ENCODE measurements at places on chromosomes 12 and 14. TPM values are rescaled to one million over a fixed set of nuclear protein-coding genes. Genes with fewer than 3 reads are reported as not detected.

Gene SRRM4
- total RNA-seq, result under 0.01 TPM

Gene CABP1
- 0.33 TPM for total RNA-seq

Gene NID2
- total RNA-seq, result 830 TPM

Gene FBLN5
- total RNA-seq, result 4.2 TPM

Gene SETD1B
- 7.6 TPM for total RNA-seq

Gene MMP19
- 4.9 TPM for total RNA-seq

Gene MAP3K9
- total RNA-seq, result 14.7 TPM

Gene CCDC175
- not detected for total RNA-seq

Gene ERBB3
- 74.6 TPM for total RNA-seq

Gene SERPINA10
- total RNA-seq, result not detected

Gene TSFM
- total RNA-seq, result 10.6 TPM

Gene GALNT16
- total RNA-seq, result under 0.01 TPM

Gene COX8C
- 0.39 TPM for total RNA-seq

Gene OR6C4
- total RNA-seq, result not detected

Gene NKX2-1
- total RNA-seq, result not detected

Gene GALNT4
- 5.1 TPM for total RNA-seq

Gene IGF1
- total RNA-seq, result not detected

Gene KRT3
- not detected for total RNA-seq

Gene MIPOL1
- 11.8 TPM for total RNA-seq

Gene KCNH3
- total RNA-seq, result not detected

Measured in placental epithelial cell (primary cell).